Omental fat pad (tissue), 4 donors: ENCODE measurements at places on chromosomes 3 and 15.

DNA sequence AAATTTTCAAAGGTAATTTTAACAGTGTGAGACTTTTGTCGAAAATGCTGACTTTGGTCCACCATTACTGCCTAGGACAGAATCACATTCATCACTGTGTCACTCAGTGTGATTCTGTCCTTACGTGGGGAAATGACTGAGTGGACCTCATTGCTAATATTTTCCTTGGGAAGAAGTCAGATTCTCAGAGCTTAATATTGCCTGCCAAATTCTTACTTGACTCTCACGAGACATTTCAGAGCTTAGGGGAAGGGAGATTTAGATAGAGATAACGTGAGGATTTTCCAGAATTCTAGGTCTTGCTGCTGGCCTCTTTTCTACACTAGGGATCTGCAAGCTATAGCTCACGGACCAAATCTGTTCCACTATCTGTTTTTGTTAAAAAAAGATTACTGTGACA is 270.4 kb downstream of the SUCLG2 start:
- DNase-seq = no peak

- no peak for DNase-seq
These were observed 32.9 kb upstream of the LYZL4 start for GRCh38 chr3:42443292-42443691.

GRCh38 chr15:72420576-72420975 is 22.5 kb downstream of the TMEM202 start:
- DNase-seq = no peak

- DNase-seq = no peak
These were observed 301.3 kb upstream of the IGF1R start for GRCh38 chr15:98347001-98347400.

DNA sequence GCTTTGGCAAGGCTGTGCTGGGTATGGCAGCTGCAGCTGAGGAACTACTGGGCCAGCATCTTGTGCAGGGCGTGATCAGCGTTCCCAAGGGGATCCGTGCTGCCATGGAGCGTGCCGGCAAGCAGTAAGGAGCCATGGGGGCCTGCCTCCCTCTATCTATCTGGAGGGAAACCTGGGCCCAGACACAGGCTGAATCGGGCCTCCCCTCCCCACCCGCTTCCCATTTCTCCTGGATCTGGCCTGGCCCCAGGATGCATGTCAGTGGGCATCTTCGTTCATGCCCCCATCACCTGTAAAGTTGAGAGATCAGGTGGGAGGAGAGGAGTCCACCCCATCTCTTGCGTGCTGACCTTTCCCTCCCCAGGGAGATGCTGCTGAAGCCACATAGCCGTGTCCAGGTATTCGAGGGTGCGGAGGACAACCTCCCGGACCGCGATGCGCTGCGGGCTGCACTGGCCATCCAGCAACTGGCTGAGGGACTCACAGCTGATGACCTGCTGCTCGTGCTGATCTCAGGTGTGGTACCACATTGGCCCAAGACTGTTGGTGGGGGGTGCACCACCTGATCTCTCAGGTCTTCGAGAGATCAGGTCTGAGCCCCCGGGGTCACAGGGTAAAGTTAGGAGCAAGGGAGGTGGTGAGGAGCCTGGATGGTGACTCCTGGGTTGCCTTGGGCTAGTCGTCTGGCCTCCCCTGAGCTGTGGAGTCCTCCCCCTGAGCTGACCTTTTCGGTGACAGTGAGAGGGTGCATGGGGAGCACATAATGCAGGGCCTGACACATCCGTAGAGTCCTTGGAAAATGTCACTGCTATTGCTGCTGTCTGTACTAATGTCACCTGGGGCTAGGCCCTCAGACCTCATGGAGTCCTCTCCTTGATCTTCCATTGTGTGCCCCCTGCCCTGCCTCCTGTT is 3.2 kb downstream of the GLYCTK start:
- no peak for DNase-seq

DNA sequence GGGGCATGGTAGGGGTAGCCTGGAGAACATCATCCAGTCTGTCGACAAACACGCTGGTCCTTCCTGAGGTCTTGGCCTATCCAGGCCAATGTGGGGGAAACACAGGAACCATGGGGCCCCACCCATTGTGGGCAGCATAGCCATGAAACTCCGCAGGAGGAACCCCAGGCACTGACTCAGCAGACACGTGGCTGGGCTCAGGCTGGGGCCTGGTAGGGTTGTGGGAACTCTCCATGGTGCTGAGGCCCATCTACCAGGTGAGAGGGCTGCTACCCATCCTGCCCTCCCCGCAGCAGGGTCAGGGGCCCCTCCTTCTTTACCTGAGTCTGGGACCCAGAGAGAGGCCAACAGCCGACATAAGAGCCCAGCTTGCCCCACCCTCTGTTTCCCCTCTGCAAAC is 22.6 kb upstream of the CACNA2D2 start:
- DNase-seq = no peak

- DNase-seq = no peak
These were observed 21.1 kb upstream of the THSD4 start for GRCh38 chr15:71094137-71094536.

DNA sequence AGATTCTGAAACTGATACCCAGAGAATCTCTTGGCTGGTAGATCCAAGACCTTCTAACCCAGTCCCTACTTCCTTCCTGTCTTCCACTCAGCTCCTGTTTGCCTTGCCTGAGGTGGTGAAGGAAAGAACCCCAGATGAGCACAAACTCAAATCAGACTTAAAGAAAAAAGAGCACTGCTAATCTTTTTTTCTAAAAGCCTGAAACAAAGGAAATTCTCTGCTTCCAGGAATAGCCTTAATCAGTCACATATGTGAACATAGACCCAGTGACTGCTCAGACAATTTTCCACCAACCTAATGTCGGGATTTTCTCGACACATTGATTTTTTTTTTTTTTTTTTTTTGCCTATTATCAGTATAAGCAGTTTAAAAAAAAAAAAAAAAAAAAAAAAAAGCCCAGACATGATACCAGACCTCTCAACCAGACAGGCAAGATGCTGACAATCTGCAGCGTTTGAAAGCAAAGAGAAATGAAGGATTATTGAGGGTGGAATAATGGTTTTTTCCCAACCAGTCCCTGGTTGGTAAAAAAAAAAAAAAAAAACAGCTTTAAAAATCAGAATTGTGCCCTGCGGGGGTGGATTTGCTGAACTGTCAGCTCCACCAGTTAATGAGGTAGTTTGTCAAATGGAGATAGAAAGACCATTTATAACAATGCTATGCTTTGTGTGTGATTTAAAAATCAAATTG is 256.8 kb upstream of the RARB start:
- no peak for DNase-seq

DNA sequence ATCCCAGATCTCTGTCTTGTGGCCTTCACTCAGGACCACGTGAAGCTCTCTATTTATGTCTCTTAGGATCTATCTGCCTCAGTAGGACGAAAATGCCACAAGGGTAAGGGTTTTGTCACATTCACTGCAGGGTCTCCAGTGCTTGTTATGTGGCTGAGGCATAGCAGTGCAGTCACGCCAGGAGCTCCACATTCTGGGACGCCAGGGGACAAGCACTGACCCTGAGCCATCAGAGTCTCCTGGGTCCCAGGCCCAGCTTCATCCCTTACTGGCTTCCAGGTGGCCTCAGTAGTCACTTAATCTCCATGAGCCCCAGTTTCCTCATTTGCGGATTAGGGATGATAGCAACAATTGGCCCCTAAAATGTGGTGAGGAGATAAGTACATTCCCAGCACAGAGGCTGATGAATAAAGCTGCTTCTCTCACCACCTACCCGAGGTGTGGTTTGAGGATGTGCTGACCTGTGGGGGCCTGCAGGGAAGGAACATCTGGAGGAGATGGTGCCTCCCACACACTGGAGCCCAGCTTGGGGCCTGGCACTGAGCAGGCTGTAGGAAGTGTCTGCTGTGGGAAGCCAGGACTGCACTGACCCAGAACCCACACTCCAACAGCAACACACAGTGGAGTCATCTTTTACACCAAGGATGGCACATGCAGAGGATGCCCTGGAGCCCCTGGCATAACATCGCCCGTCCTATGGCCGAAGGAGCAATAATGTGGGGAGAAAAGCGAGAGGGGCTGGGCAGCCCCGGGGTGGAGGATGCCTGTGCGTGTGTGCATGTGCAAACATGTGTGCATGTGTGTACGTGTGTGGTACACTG is 93.2 kb upstream of the IQSEC1 start:
- no peak for DNase-seq

- DNase-seq = no peak
These were observed 24.3 kb downstream of the VIPR1 start for GRCh38 chr3:42526616-42527367.

DNA sequence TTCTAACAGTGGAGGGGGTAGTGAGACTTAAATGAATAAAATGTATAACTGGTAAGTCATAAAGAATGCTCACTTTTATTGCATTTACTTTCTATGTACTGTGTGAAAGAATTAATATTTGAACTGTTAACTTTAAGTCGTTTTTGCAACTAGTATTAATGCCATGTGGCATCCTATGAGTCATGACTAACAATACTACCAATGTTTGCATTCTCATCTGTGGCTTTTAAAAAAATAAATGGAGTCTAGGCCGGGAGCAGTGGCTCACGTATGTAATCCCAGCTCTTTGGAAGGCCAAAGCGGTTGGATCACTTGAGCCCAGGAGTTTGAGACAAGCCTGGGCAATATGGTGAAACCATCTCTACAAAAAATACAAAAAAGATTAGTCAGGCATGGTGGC is 5.2 kb downstream of the C3orf49 start:
- no peak for DNase-seq

GRCh38 chr3:126888186-126888760 is 94.6 kb upstream of the PLXNA1 start:
- DNase-seq = no peak
